Activated CD4-positive, alpha-beta memory T cell treated with anti-CD3 and anti-CD28 coated beads, Interleukin-2, amount 10 ng/mL, durations not matched to agents 7 days and 5 days (primary cell): ENCODE measurements at places on chromosomes 2 and 18.

DNA sequence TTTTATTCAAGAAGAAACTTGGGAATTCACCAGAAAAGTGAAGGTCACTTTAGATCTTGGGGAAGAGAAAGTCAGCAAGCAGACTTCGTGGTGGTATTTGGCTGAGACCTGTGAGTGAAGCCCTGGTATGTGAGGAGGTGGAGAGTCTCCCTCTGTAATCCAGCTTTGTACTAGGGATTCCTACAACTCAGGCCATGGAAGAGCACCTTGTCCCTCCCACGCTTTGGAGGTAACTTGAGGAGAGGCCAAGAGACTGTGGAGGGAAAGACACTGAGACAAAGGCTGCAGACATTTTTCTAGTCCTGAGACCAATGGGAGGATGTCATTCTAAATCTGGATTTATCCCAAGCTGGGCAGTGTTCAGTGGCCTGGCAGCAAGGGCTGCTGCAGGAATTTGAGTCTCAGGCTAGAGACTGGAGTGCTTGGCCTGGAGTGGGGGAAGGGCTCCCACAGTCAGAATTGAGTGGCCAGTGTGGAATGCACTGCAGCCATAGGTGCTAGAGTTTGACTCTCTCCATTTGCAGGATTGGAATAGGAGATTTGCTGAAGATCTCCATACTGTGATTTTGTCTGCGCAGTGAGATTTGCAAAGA is 219.0 kb downstream of the ACTR3 start:
- DNase-seq, result no peak

- DNase-seq, result no peak
Measured at GRCh38 chr2:212873256-212873655, 278.2 kb downstream of the IKZF2 start.

- no peak for DNase-seq
Measured at GRCh38 chr2:203453858-203454451, 81.1 kb downstream of the RAPH1 start.

DNA sequence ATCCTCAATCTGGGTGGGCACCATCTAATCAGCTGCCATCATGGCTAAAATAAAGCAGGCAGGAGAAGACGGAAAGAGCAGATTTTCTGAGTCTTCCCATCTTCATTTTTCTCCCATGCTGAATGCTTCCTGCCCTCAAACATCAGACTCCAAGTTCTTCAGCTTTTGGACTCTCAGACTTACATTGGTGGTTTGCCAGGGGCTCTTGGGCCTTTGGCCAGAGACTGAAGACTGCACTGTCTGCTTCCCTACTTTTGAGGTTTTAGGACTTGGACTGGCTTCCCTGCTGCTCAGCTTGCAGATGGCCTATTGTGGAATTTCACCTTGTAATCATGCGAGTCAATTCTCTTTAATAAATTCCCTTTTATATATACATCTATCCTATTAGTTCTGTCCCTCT is 36.6 kb downstream of the DIPK1C start:
- DNase-seq, result no peak

DNA sequence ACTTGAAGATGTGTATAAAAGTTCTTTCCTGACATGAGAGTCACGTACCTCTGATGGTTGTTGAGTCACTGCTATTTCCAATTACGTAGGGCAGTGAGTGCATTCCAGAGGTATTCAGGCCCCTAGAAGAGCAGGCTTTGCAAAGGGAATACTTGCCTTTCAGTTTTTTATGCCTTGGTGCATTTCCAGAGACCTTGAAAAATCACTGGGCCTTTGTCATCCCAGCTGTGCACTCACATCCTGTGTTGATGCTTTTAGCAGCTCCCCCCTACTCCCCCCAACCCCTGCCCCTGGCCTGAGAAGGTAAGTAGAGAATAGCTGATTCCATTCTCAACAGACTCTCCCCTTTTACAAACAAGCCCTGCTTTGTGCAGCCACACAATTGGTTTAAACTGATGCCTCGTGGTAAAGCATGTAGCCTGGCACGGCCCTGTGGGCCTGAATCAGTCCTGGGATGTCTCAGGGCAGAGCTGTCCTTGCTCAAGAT is 174.2 kb downstream of the PRPF40A start:
- DNase-seq, result no peak

GRCh38 chr2:233346376-233346775 is 7.9 kb upstream of the DGKD start:
- no peak for DNase-seq

DNA sequence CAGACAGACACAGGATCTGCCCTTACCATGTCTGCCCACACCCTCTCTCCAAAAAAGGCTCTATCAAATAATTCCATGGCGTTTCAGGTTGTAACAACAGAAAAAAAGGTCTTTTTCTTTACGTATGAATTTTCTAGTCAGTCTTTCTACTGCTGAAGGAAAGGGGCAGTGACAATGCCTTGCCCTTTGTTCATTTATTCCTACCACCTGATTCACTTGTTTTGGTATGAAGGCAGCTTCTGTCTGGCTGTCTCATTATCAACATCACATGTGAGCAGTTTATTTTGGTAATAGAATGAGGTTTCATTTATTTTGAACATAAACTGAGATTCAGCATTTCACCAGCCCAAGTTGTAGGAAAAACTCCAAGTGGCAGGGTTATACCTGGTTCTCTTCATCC is 94.3 kb upstream of the KLF7 start:
- DNase-seq, result no peak

DNA sequence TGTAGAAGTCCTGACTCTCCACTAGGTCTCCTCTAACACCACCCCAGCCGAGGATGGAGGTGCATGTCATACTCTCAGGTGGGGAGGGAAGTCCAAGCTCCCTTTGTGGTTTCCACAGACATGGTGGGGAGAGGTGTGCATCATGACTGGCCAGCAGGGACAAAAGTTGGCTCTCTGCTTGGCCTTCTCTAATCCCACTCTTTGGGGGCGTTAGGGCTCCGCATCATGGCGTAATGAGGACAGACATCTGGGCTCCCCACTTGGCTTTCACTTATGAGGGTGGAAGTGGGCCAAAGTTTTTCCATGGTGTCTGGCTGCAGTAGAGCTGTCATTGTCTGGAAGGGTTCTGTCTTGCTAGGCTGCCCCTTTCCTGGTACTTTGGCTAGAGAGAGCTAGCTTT is 80.7 kb upstream of the DAPL1 start:
- DNase-seq, result no peak

GRCh38 chr2:11389052-11389420 is 44.6 kb upstream of the ROCK2 start:
- no peak for DNase-seq

GRCh38 chr2:146950911-146951310 is 893.9 kb upstream of the ACVR2A start:
- DNase-seq, result no peak

DNA sequence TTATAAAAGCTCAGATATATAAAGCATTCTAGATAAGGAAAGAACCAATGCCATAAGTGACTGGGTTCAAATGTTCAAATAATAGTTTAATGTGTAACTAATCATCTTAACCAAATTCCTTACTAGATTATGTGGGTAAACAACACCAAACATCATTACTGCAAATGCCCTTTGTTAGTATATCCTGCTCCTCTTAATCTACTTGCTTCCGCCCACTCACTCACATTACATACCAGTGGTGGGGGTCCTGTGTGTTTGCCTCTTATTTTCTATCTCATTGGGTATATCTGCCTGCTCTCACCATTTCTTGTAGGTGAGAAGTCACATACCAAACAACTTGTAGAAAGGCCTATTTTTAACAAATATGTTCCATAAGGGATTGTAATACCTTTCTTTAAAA is 562.1 kb downstream of the NRXN1 start:
- no peak for DNase-seq

DNA sequence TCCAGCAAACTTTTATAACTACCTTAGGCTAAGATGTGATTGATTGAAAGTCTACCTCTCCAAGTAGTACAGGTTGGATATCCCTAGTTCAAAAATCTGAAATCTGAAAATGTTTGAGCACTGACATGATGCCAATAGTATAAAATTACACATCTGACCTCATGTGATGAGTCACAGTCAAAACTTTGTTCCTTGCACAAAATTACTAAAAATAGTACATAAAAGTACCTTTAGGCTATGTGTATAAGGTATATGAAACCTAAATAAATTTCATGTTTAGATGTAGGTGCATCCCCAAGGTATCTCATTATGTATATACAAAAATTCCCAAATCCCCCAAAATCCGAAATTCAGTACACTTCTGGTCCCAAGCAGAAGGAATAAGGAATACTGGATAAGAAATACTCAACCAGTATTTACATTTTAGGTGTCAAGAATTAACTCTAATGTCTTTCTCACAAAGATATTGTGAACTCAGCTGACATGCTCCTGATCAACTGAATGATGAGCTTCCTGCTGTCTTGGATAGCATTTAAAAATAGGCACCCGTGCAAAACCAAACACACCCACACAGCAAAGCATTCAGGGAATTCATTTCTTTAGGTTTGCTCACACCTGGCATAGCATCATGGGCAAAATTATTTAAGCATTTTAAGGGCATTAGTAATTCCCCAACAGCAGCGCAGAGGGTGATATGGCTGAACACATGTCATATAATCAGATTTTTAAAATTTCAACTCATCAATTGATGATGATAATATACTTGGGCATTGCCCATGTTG is 497.4 kb upstream of the MEIS1 start:
- DNase-seq, result no peak

GRCh38 chr18:48975120-48975816 is 24.5 kb upstream of the SMAD7 start:
- no peak for DNase-seq

DNA sequence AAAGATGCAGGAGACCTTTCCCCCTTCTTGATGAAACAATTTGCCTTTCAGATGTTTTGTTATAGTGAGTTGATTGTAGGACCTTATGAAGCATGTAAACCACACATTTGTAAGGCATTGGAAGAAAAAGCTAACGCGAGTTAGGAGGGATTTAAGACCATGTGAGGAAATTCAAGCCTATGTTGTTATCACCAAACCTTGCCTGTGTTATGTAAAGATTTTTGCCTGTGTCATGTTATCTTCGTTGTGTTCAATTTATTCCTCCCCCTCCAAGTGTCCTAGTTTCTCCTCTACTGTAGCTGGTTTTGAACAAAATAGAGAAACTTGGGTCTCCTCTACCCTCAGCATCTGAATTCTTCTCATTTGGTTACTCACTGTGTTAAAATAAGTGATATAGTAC is 173.0 kb downstream of the NEDD4L start:
- no peak for DNase-seq

DNA sequence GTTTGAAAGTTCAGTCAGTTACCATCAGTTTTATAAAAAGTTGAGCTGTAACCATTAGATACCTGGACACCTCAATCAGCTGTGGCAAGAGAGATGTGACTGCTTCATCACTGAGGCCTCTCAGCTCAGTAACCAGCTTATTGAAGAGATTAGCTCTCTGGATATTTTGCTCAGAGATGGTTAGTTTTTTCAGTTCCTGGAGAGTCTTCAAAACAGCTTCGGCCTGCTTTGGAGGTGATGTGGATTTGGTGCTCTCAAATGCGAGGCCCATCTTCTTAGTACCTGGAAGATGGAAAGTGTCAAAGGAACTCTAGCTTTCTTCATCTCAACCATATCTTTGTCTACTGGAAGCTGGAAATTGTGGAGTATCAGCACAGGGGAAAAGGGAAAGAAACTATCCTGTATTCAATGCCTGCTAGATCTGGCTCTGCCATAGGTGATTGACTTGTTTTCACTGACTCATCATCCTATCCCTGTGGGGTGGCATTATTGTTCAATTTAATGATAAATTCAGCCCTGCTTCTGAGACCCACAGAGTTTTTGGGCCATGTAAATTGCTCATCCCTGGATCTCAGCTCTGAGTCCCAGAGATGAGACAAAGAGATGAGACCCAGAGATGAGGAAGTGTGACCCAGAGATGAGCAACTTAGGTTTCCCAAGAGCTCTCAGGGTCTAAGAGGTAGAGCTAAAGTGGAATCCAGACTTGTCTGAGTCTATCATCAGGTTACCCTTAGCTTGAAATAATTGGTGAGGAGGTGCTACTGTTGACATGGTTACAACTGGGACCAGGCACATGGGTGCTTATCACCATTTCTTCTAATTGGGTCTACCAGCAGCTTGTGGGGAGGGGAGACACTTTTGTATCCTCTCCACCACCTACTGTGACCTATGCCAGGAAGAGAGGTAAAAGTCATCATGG is 10.4 kb downstream of the APOB start:
- no peak for DNase-seq

DNA sequence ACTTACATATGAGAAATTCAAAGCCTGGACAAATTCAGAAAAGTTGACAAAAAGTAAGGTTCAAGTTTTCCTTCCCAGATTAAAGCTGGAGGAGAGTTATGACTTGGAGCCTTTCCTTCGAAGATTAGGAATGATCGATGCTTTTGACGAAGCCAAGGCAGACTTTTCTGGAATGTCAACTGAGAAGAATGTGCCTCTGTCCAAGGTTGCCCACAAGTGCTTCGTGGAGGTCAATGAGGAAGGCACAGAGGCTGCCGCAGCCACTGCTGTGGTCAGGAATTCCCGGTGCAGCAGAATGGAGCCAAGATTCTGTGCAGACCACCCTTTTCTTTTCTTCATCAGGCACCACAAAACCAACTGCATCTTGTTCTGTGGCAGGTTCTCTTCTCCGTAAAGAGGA is 17.0 kb downstream of the SERPINB8 start:
- no peak for DNase-seq

GRCh38 chr18:50722311-50722710 is 97.5 kb downstream of the MRO start:
- no peak for DNase-seq
